ENCODE measurements at places on chromosomes 4 and X.

- DNase-seq = no peak
Measured at GRCh38 chr4:153989505-153989904, 200.6 kb upstream of the SFRP2 start.

GRCh38 chr4:179040259-179040658, 1598.0 kb upstream of the AGA start:
- DNase-seq = no peak

DNA sequence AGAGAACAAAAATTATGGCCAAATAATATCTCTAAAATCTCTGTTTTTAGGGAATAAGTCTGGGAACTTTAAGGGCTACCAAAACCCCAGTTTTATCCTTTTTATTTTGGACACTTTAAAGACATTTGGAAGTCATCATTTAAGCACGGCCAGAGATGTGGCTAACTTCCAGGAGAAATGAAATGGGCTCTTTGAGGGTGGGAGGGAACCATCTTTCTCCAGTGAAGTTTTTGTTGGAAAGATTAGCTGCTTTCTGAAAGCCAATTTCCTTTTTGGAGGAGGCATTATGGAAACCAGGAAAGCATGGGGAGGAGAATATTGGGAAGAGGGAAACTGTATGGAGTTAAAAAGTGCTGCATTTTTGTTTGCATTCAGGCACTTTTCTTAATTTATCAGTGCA, 4.8 kb downstream of the VSIG1 start:
- no peak for DNase-seq

DNA sequence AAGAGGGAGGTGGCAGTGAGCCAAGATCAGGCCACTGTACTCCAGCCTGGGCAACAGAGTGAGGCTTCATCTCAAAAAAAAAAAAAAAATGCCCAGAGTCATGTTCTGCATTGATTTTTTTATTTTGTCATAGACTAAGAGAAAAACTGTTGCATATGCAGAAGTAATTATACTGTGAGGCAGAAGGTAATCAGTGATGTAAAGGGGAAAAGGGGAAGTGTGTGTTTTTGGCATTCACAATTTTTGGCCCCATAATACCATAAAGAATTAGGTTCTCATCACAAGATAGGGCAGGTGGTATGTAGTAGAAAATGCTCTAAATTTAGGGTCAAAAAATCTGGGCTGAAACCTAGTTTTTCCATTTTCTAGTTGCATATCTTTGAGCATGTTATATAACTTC, 47.3 kb upstream of the GAB1 start:
- no peak for DNase-seq

DNA sequence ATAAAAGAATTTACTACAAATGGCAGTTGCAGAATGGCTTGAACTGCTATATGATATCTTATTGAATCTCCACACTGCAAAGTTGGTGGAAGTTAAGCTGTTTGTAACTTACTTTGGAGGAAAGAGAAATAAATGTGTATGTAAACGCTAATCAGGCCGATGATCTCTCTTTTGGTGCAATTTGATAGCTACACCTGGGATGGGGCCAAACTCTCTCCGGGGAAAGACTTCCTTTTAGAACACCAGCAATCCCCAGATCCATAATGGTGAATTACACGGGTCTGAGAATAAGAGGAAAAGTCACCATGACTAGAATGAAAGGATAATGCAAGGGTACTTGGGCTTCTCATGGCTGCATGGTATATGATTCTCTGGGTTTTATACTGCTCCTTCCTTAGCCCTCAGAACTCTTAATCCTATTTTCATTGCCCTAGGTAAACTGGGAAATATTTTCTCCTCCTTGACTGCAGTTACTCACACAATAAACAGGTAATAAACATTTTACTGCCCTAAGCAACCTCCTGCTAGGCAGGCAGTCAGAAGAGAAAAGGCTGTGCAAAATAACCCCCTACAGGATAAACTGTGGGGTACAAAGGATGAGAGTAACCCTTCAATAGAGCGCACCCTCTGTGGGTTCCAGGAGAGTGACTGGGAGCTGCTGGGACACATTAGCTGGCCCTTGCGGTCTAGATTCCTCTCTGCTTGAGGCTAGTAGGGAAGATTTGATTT, 109.3 kb downstream of the MGST2 start:
- no peak for DNase-seq

GRCh38 chr4:109599046-109599652, 39.1 kb downstream of the MCUB start:
- DNase-seq = no peak

DNA sequence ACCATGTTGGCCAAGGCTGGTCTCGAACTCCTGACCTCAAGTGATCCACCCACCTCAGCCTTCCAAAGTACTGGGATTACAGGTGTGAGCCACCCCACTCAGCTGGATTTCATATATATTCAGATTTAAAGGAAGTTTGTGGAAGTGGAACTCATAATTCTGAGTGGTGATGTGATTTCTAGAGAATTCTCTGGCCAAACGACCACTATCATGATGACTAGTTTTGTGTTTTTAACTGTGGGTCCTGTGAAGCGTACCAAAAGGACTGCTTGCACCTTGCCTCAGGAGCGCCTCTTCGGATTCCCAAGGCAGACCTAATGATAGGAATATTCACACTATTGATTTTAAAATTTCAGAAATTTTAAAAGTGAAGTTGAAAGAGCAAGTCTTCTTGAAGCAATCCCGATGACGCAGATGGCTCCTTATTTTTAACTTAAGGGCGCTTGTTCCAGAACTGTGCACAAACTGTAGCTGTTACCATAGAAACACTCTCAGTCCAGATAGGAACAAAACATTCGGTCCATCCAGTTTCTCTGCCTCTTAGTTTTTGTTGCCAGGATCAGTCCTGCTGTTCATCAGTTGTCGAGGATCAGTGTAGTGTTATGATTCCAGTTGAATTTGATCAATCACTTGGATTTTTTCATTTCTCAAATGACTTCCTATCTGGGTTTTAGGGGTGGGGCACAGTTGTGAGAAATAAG, 51.7 kb upstream of the CLCN4 start:
- no peak for DNase-seq

DNA sequence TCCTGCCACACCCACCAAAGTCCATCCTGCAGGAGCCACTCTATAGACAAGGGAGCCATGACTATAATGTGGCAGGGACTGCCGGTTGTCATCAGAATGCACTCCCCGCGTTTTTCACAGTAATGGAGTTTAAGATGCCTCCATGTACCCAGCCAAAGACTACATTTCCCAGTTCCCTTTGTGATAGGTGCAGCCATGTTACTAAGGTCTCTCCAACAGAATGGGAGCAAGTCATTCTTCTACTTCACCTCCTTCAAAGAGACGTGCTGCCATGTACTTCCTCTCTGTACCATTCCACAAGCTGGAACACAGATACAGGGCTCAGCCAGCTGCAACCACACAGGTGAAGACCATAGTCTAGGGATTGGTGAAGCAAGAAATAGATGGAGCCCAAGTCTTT, 126.7 kb downstream of the CORIN start:
- DNase-seq = no peak

GRCh38 chr4:64713256-64713840, 304.1 kb upstream of the TECRL start:
- DNase-seq = no peak

GRCh38 chrX:24229976-24230375, 80.4 kb downstream of the ZFX start:
- no peak for DNase-seq

- no peak for DNase-seq
Measured at GRCh38 chr4:99848591-99849001, 32.0 kb downstream of the DAPP1 start.

GRCh38 chr4:114384629-114385028, 214.0 kb upstream of the UGT8 start:
- no peak for DNase-seq

GRCh38 chrX:138740341-138740740, 28.8 kb upstream of the FGF13 start:
- DNase-seq = no peak

DNA sequence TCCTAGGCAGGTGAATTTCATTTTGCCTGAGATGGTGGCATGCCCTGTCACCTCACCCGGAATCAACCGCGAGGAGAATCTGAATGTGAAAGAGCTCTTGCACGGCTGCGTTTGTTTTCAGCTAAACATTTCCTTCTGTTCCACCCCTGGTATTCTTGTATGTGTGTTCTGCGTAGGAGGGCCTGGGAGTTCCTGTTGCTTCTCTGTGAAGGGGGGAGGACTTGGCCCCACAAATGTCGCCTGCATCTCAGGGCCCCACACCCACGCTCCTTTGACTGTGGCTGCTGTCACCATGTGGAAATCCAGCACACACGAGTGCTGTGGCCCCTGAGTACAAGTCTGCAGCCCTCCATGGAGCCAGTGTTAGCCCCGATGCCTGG, 45.8 kb upstream of the CLCN4 start:
- peak; percentile 69 for DNase-seq

DNA sequence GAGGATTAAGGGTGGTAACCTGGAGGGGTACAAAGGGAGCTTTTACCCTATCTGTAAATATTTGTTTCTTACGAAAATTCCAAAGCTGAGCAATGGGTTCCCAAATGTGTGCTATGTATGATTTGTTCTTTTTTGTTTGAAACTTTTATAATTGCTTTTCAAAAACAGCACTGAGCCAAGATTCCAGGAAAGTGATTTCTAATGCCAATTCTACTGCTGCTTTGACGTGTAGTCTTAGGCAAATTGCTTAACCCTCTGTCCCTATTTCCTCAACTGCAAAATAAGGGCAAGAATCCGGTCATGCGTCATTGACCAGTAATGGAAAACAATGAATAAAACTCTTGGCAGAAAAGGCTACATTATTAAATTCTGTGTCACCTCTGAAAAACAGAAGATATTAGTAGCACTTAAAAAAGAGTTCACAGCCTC, 454.7 kb downstream of the IL15 start:
- DNase-seq = no peak

- DNase-seq = no peak
Measured at GRCh38 chrX:139692506-139692849, 15.5 kb downstream of the MCF2 start.

DNA sequence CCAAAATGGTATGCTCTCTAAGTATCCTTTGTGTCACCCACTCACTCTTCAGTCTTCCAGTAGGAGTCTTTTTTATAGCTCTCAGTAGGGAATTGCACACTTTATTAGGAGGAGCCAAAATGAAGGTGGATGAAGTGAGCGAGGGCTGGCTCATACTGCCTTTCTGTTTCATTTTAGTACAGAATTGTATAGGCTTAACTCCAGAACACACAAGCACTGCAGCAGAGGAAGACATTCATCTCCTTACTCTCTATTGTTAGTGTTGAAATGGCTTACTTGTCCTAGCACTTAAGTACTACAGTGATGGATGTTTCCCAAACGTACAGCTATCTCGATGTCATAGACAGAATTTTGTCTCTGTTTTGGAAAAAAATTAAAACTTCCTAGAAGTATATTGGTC, 327.3 kb upstream of the ATOH1 start:
- no peak for DNase-seq

GRCh38 chr4:54094451-54094850, 5.5 kb upstream of the GSX2 start:
- no peak for DNase-seq

DNA sequence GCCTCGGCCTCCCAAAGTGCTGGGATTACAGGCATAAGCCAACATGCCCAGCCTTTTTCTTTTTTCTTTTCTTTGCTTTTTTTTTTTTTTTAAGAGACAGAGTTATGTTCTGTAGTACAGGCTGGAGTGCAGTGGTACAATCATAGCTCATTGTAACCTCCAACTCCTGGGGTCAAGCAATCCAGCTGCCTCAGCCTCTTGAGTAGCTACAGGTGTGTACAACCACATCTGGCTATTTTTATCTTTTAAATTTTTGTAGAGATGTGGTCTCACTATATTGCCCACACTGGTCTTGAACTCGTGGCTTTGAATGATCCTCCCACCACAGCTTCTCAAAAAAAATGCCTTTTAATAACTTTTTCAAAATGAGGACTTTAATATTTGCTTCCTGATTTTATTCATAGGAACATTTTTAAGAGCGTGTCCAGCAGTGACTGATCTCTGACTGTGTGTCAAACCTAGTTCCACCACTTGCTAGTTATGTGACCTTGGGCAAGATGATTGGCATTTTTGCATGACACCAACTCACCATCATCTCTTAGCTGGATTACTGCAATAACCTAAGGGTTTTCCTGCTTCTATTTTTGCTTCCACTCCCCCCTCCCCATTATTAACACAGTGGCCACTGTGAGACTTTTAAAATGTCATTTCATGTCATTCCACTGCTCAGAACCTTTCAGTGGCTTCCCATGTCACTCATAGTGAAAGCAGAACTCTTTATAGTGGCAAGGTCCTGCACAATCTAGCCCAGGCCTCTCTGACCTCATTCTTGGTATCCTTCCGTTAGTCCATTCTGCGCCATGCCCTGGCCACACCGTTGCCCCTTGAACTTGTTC, 4.5 kb upstream of the TNIP3 start:
- DNase-seq = no peak

- no peak for DNase-seq
Measured at GRCh38 chr4:126939401-126939800, 693.4 kb upstream of the INTU start.

DNA sequence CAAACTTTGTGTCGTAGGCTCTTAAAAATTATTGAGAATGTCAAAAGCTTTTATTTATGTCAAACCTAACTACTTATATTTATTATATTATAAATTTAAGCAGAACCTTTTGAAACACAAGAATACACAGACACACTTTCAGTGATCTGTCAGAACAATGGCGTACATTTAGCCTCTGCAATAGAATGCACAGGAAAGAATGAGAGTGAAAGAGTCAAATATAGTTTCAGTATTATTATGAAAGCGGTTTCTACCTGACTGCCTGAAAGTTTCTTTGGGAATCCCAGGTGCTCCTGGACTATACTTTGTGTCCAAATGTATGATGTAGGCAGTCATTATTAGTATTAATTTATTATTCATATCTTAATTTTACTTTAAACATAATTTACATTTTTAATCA, 872.0 kb upstream of the AGA start:
- DNase-seq = no peak

DNA sequence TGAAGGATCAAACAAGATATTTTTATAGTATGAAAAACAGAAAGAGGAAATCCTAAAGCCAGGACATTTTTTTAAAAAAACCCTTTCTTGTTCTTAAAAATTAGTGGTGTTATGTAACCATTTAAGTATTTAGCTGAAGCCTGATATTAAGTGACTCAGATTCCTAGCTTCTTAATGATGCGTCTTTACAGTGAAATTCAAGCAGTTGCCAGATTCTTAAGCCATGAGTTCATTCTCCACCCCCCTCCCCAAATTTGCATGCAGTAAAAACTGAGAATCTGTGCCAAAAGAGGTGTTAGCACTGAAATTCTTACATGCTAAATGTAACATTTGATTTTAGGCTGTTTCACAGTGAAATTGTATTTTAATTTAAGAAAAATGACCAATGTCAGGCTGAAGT, 180.8 kb downstream of the RAPGEF2 start:
- DNase-seq = no peak

DNA sequence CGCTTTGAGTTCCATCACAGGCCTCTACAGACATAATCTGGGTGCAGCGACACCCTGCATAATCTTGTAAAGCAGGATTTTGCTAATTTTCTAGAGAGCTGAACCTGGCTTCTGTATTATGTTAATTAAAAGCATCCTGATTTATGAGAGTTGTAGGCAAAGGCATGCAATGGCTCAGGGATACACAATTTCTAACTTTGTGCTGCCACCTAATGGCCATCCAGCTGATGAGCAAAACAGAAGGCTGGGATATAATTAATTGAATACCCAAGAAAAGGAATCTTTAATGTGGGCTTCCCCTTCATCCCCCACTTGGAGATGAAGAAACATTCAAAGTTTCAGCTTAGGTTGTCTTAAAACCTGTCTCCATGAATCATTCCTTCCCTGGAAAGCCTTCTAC, 78.1 kb downstream of the BMP15 start:
- DNase-seq = no peak

- no peak for DNase-seq
Measured at GRCh38 chr4:53040459-53040815, 178.3 kb downstream of the RASL11B start.
